Central memory CD4-positive, alpha-beta T cell (primary cell): ENCODE measurements at places on chromosomes 4 and X.

DNA sequence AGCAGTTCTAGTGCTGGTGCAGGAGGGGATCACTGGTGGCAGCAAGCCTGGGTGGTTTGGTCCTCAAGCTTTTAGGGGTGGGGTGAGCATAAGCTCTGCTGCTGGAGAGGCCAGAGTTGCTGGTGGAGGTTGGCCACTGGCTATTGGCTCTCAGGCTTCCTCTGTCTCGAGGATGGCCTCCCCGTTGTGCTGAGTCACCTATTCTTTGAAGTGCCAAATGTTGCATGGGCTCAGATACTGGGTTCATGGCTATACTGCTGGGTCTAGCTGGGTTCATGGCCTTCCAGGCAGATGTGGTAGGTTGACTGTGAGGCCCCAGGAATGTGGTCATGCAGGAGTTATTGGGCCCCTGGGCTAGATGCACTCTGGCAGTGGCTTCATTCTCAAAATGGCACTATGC is 466.3 kb downstream of the NAF1 start:
- DNase-seq, result no peak

DNA sequence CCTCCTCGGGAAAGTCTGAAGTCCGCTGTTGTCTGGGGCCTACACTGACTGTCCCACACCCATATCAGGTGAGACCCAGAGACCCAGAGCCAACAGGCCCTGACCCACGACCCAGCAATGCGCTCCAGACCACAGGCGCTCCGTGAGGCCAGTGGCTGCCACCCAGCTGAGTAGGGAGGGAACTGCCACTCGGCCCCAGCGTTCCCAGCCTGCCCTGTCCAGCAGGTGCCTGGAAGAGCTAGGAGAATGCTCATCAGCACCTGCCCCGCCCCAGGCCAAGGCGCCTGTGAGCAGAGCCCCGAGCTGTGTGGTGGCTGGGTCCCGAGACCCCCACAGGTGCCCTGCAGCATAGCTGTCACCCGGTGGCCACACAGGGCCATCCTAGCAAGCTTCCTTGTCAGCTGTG is 2.7 kb downstream of the SPON2 start:
- DNase-seq, result no peak

DNA sequence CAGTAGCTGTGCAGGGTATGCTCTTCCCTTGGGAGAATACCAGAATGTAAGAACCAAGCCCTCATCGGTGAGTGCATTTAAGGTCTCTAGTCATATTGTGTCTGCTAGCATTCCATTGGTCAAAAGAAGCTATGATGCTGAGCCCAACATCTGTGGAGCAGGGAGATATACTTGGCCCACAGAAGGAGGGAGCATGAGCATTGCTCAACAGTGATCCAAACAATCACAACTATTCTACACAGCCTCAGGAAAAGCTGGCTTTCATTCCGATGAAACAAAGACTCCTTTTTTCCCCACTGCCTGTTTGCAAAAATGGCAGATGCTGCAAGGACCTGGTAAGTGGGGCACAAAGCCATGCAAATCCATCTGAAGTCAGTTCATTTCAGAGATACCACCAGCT is 80.6 kb upstream of the DHX15 start:
- no peak for DNase-seq

- DNase-seq, result peak; percentile 13
Measured at GRCh38 chr4:1752284-1753041, 31.1 kb downstream of the TACC3 start.

GRCh38 chr4:94411296-94411695 is 40.4 kb upstream of the PDLIM5 start:
- no peak for DNase-seq

- no peak for DNase-seq
Measured at GRCh38 chr4:83263106-83263505, 21.5 kb downstream of the COQ2 start.

DNA sequence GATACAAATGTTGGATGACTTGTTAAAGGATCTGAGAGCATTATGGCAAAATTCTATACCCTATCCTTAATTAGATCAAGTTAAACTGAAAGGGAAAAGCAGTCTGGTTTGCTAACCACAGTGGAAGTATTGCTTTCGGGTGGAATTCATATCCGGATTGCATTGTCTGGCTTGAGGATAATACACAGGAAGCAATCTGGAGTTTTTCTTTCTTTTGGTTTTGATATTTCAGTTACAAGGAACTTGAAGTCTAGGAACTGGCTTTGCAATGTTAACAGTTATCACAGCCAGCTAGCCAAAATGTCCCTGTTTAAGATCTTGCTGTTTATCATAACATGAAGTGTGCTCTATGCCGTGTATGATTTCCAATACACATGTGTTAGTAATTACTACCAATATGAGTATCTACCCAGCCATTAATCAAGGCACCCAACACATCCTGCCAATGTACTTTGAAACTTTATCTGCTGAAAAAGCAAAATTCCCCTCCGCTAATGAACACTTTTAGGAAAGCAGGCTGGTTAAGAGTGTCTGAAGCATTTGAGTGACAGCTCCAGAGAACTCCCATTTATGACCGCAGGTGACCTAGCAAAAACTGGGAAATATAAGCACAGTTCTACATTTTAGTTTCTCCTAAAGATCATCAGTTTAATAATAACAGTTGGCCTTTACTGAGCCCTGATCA is 146.4 kb downstream of the PALLD start:
- no peak for DNase-seq

DNA sequence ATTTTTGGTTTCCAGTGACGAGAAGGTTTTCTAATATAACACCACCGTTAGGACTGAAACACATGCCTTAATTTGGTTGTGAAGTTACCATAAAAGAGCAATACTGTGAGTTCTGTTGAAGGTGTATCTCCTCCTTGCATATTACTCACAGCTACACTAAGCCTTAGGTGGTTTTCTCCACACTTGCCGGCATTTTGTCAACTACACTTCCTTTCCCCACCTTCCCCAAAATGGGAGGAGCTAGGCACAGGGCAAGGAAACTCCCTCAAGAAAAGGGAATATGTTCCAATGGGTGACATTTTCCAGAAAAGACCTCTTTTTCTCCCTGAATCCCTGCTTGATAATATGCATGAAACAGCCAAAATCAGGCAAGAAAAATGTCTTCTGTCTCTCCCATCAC is 44.8 kb downstream of the RELL1 start:
- DNase-seq, result no peak

- no peak for DNase-seq
Measured at GRCh38 chrX:1442724-1443367, 9.9 kb downstream of the ASMTL start.

DNA sequence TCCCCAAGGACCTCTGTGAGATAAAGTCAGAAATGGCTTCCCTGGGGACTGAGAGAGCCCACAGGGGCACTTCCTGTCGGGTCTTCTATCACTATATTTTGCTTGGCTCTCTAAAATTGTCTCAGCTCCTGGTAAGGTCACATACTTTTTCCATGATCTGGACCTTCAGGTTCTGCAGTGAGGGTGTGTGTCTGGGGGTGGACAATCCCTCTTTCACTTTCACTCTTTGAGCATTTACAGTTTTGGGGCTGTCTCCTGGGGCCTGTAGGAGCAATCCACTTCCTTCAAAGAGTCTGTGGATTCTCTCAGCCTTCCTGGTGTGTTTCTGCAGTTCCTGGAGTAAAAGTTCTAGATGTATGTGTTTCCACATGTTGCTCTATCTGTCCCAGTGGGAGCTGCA is 335.7 kb downstream of the FSTL5 start:
- no peak for DNase-seq

- DNase-seq, result no peak
Measured at GRCh38 chrX:133444952-133445831, 29.9 kb upstream of the GPC4 start.

DNA sequence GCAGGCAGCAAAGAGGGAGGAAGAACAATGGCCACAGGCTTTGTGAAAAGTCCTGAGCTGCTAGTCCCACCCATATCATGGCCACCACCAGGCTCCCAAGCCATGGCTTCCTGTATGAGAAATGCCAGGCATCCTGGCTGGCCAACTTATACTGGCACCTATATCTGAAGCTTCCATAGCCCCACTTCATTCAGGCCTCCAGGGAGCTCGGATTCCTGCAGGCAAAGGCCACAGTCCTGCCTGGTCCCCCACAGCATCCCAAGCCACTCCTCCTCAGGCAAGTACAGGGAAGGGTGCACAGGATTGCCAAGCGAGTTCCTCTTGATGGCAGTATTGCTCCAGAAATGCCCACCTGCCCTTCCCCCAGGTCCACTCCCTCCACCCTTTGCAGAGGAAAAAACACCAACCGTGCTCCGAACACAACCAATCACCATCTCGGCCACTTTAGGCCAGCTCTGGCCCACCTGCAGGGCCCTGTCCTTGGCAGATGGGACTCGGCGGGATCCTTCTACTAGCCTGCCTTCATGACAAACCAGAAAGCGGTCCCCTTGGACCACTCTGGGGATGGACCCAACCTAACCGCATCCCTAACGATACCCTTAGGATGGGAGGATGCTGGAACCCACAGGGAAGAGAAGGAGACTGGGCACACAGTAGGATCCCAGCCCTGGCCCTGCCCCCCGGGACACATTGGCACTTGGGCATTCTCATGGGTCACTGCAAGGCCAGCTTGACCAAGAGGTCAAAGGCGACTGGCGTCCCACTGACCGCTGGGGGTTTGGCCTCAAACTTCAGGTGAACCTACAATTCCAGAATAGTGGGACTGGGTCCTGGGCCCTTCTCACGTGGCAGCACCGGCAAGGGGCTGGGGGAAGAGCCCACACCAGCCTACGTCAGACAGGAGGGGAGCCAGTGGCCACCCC is 220.4 kb upstream of the AGTR2 start:
- DNase-seq, result peak; percentile 8

DNA sequence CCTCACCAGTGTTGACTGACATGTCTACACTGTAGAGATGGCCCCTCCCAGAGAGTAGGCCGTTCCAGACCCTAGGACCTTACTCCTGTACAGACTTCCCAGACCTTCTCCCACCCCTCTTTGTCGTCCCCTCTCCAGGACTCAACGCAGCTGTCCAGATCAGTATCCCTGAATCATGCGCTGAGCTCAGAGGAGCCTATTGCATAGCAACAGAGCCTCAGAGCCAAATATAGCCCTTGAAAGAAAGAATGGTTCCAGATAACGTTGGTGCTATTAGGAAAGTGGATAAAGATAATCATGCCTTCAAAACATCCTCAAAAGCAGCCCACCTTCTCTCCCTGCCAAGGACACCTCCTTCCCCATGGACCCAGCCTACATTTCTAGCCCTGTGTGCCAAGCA is 27.8 kb upstream of the NXF3 start:
- DNase-seq, result no peak

- DNase-seq, result no peak
Measured at GRCh38 chr4:156941940-156942548, 29.6 kb downstream of the PDGFC start.

DNA sequence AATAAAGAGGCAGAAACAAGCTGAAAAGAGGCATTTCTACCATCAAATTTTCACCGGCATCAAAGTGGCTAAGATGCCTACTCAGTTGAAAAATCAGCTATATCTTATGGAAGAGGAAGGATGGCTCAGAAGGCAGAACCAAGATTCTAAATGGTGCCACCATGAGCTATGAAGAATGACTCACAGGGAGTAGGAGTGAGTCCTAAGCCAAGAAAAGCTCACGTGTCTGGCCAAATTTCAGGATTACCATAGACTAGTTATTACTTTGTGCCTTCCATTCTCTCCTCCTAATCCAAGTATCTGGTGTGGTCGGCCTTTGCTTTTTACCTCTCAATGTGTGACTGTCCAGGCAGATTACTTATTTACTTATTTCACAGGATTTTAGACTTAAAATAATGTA is 54.8 kb downstream of the BMP3 start:
- no peak for DNase-seq

- no peak for DNase-seq
Measured at GRCh38 chr4:95061220-95061619, 303.5 kb downstream of the BMPR1B start.
